Activated CD4-positive, alpha-beta T cell treated with anti-CD3 and anti-CD28 coated beads for 4 hours (primary cell): ENCODE measurements at places on chromosomes 1 and 21.

DNA sequence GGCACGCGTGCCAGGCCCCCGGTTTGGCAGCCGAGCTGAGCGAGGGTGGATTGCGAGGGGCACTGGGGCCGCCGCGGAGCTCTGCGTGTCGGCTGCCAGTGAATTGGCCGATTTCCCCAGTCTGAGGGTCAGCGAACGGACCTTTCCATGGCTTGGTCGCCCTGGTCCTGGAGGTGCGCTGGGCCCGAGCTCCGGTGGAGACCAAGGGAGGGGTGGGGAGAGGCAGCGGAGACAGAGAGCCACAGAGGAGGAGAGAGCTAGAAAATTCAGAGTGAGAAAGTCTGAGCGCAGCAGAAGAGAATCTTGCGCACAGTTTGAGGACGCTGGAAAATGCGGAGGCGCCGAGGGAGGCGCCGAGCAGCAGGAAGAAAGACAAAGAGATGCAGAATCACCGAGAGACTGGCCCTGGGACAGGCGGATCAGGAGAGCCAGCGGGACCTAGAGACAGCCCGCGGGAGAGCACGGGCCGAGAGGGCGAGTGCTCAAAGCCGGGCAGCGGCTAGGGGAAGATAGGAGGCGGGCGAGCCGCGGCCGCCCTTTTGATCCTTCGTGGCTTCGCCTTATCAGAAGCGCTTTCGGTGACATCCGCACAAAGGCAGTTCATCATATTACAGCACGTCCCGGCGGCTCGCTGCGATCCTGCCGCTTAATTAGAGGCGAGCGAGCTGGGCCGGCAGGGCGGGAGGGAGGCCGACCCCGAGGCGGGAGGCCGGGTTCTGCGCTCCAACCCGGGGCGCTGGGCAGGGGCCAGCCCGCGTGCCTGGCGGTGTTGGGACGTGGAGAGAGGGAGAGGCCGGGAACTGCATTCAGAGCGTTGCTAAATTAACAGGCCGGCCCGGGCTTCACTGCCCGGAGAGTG, 12.7 kb downstream of the PAX7 start:
- no peak for DNase-seq

DNA sequence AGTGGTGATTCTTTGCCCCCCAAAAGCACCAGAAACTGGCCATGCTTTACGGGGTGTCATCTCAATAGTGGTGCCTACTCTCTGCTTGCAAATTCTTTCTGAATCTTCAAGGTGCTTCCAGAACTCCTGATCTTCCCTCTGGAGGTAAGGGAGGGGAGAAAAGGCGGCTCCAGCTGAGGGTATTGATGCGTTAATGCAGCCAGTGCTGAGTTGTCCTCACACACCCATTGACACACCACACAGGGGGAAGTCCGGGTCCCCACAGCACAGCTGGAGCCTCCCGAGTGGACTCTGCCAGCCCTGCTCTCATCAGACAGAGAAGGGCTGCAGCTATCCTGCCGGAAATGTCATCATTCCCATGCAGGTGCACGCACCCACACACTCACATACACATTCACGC, 1.2 kb downstream of the VSIG8 start:
- DNase-seq, result no peak

- no peak for DNase-seq
These were observed 41.7 kb downstream of the SFPQ start for GRCh38 chr1:35151220-35151619.

GRCh38 chr1:54968551-54968950, 11.9 kb upstream of the TMEM61 start:
- no peak for DNase-seq

GRCh38 chr1:100448366-100448765, 89.6 kb upstream of the GPR88 start:
- no peak for DNase-seq

- DNase-seq, result no peak
These were observed 25.3 kb downstream of the YARS1 start for GRCh38 chr1:32791881-32792280.

- no peak for DNase-seq
These were observed 376.3 kb upstream of the PRMT6 start for GRCh38 chr1:106680216-106680615.

DNA sequence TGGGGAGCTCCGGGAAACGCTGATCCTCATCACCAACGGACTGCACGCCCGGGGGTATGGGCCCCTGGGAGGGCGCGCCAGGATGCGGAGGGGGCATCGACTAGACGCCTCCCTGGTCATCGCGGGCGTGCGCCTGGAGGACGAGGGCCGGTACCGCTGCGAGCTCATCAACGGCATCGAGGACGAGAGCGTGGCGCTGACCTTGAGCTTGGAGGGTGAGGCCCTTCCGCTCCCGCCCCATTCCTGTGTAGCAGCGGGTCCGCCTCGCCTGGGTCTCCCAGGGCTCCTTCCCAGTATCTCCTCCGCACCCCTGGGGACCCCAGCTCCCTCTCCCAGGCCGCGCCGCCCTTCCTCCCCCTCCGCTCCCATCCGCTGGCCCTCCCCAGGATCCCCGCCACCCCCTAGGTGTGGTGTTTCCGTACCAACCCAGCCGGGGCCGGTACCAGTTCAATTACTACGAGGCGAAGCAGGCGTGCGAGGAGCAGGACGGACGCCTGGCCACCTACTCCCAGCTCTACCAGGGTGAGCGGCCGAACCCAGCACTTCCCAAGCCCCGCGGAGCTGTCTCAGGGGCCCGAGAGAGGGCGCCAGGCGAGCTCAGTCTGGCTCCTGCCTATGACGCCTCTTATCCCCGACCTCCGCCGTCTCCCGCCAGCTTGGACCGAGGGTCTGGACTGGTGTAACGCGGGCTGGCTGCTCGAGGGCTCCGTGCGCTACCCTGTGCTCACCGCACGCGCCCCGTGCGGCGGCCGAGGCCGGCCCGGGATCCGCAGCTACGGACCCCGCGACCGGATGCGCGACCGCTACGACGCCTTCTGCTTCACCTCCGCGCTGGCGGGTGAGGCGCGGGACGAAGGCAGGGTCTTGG, 5.0 kb downstream of the HAPLN2 start:
- DNase-seq, result peak; percentile 41

- DNase-seq, result no peak
These were observed 6.1 kb downstream of the CERS2 start for GRCh38 chr1:150968491-150968890.

DNA sequence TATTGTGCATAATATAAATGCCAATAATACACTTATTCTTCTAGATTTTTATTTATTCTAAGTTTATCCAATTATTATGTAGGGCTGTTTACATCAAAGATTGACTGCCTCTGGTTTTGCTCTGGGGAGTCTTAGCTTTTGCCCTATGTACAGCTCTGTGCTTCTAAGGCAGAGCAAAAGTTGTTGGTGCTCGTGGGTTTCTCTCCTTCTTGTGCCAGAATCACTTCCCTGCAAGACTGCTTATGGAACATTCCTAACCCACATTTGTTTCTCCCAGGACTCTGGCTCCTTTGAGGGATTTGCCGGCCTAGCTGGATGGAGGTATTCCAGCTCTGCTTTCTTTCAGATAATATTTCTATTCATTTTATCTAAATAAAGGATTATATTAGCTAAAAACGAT, 849.1 kb downstream of the USP25 start:
- DNase-seq, result no peak
